ENCODE measurements at places on chromosomes 11 and 22.

DNA sequence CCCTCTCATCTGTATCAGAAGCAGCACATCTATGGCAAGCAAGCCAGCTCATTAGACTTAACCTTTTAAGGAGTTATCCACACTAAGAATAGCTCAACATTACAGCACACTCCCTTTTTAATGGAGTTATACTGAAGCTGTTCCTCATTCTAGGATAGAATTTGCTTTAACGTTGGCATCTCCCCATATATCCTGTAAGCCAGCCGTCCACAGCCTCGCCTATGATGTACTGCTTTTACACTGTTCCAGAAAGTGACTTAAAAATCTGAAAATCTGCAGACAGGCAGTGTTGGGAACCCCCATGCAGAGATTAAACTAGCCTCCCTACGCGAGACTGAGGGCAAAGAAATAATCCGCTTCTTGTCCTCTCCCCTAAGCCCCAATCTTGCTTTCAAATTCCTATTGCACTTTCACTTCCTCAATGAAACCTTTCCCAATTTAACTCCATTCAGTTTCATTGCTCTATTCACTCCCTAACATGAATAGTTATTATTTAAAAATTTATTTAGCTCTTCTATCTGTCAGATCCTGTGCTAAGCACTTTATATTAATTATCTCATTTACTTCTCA, 225.0 kb downstream of the BLID start:
- DNase-seq = no peak

GRCh38 chr11:64449381-64450167, 90.6 kb downstream of the RPS6KA4 start:
- no peak for DNase-seq

- no peak for DNase-seq
Measured at GRCh38 chr22:39234472-39234787, 10.4 kb downstream of the PDGFB start.

GRCh38 chr22:39522567-39523300, 2.4 kb downstream of the ATF4 start:
- no peak for DNase-seq

- no peak for DNase-seq
Measured at GRCh38 chr11:45405916-45406670, 120.0 kb upstream of the SYT13 start.

- DNase-seq = no peak
Measured at GRCh38 chr22:33921525-33922348, 1.5 kb upstream of the LARGE1 start.

GRCh38 chr22:43792905-43793304, 19.2 kb downstream of the EFCAB6 start:
- DNase-seq = no peak

- DNase-seq = no peak
Measured at GRCh38 chr11:44760917-44761550, 34.3 kb downstream of the TSPAN18 start.

GRCh38 chr11:134223121-134223520, 646 bp downstream of the NCAPD3 start:
- no peak for DNase-seq

GRCh38 chr11:69278091-69278867, 15.7 kb upstream of the MYEOV start:
- DNase-seq = no peak

- no peak for DNase-seq
Measured at GRCh38 chr11:116792144-116792868, 627 bp upstream of the APOA5 start.

DNA sequence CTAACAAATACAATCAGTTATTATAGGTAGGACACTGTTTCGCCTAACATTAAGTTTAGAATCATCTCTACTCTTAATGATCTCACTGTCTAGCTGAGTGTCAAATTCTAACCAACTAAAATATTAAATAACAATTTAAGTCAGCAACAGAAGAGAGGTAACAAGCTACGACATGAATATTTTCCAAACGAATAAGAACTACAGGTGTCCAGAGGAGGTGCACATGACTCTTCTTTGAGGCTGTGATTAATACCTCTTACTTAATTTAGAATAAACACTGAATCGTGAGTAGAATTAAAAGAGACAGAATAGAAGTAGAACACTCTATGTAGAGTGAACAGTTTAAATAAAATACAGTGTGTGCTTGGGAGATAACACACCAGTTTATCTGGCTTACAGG, 619.0 kb upstream of the ARHGAP42 start:
- no peak for DNase-seq

DNA sequence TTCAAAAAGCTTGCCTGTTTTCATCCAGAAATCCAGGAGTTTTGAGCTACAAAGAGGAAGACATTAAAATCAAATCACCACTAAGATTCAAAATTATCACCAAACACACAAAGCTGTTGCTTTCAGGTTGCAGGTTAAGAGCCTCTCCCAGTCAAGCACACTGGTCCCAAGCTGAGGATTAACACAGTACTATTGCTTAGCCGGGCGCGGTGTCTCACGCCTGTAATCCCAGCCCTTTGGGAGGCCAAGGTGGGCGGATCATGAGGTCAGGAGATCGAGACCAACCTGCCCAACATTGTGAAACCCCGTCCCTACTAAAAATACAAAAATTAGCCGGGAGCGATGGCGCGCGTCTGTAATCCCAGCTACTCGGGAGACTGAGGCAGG, 1165.1 kb downstream of the LRRC4C start:
- no peak for DNase-seq

DNA sequence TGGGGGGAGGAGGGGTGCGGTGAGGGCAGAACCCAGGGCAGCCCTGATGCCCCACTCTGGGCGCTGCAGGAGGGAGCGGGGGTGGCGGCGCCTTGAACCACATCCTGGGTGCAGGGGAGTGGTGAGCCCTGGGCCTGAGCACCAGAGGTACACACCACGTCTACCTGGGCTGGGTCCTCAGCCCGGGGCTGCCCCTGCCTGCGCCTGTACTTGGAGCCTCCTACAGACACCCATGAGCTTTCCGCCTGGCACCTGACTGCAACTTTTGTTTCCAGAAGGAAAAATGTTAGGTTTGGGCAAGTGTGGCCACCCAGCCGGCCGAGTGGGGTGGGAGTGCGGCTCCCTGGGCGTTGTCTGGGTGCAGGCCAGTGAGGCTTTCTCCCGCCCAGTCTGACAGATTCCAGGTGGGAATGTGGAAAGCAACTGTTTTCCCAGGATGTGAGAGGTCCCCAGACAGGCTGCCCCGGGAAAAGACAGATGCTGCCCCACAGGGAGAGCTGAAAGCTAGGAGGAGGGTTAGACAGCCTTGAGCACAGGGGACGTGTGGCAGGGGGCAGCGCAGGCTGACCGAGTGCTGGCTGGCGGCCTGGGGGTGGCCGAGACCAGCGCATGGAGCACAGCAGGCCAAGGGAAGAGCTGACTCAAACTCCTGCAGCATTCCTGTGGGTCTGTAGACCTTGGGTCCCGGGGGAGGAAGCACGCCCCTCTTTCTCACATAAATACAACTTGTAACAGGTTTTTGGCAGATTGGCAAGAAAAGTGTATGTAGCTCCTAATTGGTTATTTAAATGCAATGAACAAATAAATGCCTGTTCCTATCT, 44.1 kb downstream of the GNB1L start:
- no peak for DNase-seq

DNA sequence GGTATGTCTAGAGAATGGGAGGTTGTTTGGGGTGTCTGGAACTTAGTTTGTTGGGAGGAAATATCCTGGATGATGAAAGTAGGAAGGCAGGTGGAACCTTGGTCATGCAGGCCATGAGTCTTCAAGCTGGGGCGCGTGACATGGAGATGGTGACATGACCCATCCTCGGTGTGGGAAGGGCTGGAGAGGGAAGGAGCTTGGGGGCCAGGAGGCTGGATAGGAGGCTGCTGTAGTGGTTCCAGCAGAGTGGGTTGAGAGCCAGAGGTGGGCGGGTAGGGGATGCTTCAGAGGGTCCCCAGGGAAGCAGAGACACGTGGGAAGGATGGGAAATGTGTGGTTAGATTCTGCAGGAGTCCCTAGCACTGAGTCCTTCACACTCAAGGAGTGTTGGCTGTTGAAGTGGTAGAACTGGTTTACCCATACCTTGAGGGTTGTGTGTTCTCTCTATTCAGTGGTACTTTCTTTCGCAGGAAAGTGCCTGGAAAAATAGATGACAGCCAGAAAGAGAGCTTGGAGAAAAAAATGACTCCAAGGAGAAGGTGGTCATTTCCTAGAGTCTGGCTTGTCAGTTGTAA, 56.8 kb downstream of the LDLRAD3 start:
- DNase-seq = no peak

- no peak for DNase-seq
Measured at GRCh38 chr22:26461188-26461810, 22.3 kb downstream of the HPS4 start.

GRCh38 chr11:70210530-70210929, 7.4 kb downstream of the FADD start:
- no peak for DNase-seq

DNA sequence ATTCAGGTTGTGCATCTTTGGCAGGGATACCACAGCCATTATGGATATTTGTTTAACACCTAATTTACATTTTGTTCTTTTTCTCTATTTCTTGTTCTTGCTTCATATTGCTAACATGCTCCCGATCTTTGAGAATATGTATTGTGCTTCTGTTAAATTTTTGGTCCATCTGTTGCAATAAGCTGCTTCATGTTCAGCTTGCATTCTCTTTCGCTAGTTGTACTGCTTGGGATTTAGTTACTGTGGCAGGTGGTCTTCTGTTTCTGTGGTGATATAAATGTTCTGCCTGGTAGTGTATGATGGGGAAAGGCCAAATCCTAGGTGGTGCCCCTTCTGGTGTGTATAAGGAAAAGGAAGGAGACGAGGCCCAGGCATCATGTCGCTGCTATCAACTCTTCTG, 140.2 kb downstream of the SPON1 start:
- DNase-seq = no peak

GRCh38 chr11:103110391-103110790, 1.2 kb downstream of the DYNC2H1 start:
- DNase-seq = no peak

DNA sequence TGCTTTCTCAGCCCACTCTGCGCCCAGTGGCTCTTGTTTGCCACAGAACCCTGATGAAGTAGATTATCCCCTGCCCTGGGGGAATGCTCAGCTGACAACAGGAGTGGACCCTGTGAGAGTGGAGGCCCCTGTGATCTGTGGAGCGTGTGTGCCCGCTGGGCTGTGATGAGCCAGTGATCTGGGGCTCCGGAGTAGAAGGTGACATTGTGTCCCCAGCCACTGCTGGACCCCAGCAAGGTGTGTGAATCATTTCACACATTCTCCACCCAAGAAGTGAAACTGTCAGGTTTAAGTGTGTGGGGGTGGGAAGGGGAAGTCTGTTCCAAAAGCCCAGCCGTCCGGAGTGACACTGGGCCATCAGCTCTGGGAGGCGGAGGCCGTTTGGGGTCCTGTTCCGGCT, 33.1 kb upstream of the GRAMD4 start:
- no peak for DNase-seq

- DNase-seq = no peak
Measured at GRCh38 chr22:39715778-39716495, 145.4 kb downstream of the CACNA1I start.

Data from cortex of kidney (tissue), 1 donor.